ENCODE measurements at places on chromosomes 7 and 10.

DNA sequence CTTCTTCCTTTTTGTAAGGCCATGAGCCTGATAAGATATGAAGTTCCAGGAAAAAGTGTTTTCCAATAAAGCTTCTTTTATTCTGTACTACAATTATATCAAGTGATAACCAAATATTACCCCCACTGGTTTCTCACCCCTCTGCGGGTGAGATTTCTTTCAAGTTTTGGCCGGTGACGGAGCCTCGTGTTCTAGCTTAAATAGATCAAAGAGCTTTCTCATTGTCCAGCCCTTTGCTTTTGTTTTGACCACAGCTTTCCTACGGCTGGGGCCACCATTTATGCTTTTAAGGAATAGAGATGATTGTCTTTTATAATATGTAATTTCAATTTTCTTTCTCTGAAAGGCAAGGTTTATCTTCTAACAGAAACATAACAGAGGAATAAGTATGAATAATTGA lies 196.7 kb upstream of the MTPN start:
- no peak for DNase-seq

DNA sequence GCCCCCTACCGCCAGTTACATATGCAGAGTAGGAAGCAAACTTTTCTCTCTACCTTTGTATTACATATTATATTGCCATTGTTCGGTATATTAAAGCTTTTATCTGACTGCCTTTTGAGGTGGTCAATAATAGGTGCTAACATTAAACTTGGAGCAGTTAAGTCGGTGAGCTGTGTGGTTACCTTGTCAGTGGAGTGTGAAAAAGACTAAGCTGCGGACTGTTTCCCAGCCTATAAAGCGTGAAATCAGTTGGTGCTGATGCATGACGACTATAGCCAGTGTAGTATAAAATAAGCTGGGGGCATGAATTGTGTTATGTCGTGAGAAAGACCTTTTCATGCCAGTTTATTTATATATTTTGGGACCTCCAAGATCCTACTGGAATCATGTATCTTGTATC lies 33.7 kb downstream of the R3HCC1L start:
- no peak for DNase-seq

DNA sequence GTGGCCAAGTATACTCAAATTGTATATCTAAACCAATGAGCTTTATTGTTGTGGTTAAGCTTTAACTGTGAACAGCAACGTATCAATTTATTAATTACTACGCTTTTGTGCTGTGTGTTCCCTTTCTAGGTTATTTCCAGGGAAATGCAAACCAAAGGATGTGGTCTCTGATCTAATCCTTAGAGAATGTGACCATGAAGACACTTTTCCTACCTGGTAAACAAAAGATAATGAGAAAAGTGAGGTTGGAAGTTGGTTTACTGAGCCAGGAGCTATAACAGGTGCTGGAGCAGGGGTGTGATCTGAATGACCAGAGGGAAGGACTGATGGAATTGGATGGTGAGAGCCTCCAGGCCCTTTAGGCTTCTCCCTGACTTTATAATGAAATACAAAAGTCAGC lies 25.4 kb upstream of the CALU start:
- DNase-seq = no peak

DNA sequence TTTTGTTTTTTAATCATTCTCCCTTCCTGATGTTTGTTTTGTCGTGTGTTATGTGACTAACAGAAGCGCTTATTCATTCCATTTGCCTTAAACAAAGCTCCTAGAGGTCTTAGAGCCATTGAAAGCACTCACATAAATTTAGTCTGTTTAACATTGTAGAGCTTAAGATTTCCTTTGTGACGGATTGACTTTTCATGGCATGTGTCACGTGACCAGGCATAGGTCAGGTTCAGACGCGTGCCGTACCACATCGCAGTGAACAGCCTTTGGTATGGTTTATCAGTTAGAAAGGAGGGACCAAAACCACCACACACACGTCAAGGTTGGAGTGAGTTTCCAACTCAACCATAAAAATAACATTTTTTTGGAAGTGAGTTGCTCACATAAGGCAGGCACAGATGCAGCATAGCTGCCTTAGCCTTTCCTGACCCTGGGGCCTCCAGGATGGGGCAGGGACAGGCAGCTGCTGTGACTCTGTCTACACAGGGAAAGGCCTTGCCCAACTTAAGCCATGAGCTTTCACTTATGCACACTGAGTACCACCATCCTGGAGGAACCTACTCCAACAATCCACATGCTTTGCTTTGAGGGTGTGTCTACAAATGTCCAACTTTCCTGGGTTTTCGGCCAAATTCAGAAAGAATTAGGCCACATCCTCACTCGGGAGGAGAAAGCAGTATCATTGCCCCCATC lies 55.5 kb downstream of the WDFY4 start:
- no peak for DNase-seq

DNA sequence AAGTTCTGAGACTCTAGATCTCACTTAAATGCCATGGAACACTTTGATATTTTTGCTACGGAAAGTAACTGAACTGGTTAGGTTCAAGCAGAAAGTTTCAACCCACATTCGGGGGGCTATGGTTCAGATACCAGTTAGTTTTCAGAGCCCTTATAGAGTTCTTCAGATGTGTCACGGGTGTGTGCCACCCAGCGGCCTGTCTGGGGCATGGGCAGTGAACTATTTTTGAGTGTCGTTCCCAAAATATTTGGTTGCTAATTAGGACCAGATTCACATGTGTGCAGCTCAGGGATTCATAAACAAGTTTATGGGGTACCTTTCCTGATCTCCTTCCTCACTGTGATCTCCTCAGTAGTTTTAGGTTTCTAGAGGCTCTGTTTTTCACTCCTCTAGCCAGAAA lies 271.9 kb downstream of the C7orf25 start:
- DNase-seq = no peak

- no peak for DNase-seq
These were observed 1.9 kb downstream of the PPP2R2D start for GRCh38 chr10:131902691-131903090.

- DNase-seq = no peak
These were observed 31.3 kb downstream of the LAMB1 start for GRCh38 chr7:107971613-107972012.

GRCh38 chr10:49827297-49827696 lies 65.2 kb upstream of the OGDHL start:
- DNase-seq = no peak

DNA sequence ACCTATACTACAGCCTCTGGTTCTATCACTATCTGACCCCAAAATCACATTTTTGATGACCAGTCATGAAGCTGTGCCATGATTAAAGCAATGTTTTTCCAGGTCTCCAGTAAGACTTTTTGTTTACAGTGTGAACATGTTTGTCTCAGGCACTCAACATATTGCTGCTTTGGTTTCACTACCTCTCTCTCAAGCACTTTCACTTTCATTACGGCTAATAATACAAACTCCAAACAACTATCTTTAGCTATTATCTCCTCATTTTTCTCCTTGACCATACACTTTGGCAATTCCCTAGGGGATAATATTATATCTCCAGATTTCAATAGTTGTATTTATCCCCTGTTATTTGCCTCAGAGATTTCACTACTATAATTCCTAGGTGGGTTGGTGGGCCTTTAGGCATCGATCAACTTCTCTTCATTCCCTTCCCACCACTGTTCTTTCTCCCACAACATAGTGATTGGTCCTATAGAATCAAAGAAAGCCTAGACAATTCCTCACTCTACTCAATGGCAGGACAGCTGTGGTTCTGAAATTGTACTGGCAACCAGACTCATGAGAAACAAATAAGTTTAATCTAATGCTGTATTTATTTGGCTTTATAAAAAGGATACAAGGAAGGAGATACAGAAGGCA lies 261.4 kb upstream of the ZWINT start:
- no peak for DNase-seq

DNA sequence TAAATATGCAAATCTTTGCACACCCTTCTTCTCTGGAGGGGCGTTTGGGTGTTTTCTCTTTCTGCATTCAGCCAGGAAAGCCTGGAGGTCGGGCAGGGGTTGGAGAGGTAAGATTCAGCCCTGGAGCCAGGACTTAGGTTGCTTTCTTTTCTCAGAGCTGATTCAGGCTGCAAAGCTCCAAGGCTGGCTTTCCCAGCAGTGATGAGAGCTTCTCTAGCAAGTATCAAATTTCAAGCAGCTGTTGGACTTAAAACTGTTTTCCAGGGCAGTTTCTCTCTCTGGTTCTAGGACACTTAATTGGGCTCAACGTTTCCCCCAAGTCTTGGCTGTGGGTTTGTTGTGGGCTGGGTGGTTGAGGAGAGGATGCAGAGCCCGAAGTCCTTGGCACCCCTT lies 608 bp downstream of the AKR1B10 start:
- DNase-seq = no peak

DNA sequence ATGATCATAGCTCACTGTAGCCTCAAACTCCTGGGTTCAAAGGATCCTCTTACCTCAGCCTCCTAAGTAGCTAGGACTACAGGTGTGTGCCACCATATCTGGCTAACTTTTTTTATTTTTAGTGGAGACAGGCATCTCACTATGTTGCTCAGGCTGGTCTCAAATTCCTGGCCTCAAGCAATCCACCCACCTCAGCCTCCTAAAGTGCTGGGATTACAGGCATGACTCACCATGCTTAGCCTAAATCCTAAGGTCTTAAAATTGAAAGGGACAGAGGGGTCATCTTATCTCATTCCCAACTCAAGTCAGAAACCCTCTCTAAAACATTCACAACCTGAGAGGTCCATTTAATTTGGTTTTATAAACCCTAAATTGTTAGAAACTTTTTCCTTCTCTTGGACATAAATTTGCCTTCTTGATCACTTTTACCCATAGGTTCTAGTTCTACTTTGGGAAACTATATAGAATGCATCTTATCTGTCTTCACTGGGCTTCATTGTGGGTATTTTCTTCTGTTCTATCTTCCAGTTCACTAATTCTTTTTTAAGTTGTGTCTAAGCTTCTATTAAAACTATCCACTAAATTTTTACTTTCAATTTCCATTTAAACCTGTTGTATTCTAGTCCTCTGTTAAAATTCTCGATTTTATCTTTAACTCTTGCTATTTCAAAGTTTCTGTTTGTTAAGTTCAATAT lies 183.4 kb upstream of the KAT6B start:
- no peak for DNase-seq

DNA sequence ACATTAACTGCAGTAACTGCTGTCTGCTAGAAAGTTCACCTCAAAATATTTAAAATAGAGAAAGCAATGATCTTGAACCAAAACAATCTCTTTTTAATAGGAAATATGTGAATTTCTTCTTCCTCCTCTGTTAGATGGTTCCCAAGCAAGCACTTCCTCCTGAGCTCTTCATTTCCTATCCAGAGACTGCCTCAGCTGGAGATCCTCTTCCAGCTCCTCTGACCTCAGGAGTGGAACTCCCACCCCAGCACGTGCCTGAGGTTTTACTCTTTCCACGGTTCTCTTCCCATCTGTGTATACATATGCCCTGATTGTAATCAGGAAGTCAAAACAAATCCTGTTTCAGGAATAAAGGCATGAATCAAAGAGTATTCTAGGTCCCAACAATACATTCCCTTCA lies 5.6 kb downstream of the DENND11 start:
- no peak for DNase-seq

GRCh38 chr7:158546214-158546613 lies 41.4 kb downstream of the PTPRN2 start:
- DNase-seq = no peak

GRCh38 chr10:77455561-77455960 lies 182.0 kb downstream of the KCNMA1 start:
- no peak for DNase-seq

GRCh38 chr7:50315739-50316671 lies 11.5 kb downstream of the IKZF1 start:
- no peak for DNase-seq

DNA sequence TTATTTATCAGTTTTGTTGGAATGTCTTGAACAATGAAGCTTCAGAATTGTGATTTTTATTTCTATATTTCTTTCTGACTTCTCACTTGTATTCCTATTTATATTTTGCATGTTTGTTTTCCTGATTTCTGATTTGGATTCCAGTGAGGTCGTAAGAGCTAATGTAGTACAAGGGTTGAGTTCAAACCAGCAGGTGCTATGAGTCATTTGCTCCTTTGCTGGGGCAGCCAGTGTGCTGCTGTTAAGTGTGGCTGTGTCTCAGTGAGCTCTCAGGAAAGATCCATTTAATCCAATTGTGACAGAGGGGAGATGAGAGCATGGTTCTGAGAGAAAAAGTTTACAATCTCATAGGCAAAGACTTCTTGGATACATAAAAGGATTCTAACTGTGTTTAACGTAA lies 48.6 kb downstream of the MCU start:
- DNase-seq = no peak

- DNase-seq = no peak
These were observed 112.8 kb downstream of the CYTH3 start for GRCh38 chr7:6159524-6160031.

DNA sequence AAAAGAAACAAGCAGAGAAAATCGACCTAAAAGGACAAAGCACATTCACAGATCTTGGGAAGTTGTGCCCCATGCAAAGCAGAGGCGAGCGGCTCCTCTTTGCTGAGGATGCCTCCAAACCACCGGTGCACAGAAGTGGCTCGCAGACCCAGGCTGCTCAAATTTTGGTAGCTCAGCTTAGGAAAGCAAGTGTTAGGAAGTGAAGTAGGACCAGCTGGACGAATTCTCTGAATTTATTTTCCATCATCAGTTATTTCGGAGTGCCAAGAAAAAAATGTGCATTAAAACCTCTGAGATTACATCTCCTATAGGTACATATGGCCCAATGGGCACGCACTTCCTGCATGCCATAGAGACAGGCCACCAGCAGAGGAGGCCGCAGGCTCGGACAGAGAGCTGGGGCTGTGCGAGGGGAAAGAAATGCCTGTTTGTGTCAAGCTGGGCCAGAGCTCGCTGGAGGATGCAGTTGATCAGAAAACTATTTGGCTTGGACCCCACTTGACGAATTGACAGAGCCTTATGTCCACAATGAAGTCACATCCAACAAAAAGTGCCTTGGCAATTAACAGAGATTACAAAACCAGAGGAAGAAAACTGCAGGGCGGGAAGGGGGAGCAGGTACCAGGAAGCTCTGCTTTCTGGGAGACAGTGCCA lies 122.3 kb upstream of the LYZL2 start:
- DNase-seq = no peak
